ENCODE measurements at places on chromosomes 1 and 21.

DNA sequence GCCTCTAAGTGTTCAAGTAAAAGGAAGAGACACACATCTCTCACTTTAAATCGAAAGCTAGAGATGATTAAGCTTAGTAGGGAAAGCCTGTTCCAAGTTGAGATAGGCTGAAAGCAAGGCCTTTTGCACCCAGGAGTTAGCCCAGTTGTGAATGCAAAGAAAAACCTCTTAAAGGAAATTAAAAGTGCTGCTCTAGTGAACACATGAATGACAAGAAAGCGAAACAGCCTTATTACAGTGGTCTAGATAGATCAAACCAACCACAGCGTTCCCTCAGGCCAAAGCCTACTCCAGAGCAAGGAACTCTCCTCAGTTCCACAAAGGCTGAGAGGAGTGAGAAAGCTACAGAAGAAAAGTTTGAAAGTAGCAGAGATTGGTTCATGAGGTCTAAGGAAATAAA is 14.9 kb downstream of the TCP10L start:
- no peak for DNase-seq

- no peak for DNase-seq
These were observed 223.1 kb downstream of the RPS6KC1 start for GRCh38 chr1:213274140-213274539.

- peak; percentile 19 for DNase-seq
These were observed 56.2 kb downstream of the PEX14 start for GRCh38 chr1:10530756-10531495.

DNA sequence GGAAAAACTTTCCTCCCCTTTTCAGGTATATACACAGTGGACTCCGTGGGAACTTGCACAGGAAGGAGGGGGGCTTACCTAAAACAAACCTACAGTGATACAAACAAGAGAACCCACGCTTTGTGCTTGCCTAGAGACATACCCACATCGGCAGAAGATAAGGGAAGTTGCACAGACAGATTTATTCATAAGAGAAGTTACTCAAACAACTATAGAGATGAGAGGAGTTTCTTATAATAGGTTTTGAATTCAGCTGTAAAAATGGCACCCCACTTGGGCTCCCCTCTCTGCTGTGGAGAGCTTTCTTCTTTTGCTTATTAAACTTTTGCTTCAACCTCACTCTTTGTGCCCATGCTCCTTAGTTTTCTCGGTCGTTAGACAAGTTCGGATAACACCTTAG is 1.8 kb upstream of the DUSP12 start:
- DNase-seq = no peak

- peak; percentile 81 for DNase-seq
These were observed 470 bp downstream of the RPRD2 start for GRCh38 chr1:150364231-150365003.

- no peak for DNase-seq
These were observed 4.4 kb upstream of the PALMD start for GRCh38 chr1:99641558-99641957.

- no peak for DNase-seq
These were observed 62.9 kb downstream of the ZSCAN20 start for GRCh38 chr1:33535334-33535733.

GRCh38 chr1:84737590-84737989 is 47.3 kb upstream of the SSX2IP start:
- DNase-seq = no peak

DNA sequence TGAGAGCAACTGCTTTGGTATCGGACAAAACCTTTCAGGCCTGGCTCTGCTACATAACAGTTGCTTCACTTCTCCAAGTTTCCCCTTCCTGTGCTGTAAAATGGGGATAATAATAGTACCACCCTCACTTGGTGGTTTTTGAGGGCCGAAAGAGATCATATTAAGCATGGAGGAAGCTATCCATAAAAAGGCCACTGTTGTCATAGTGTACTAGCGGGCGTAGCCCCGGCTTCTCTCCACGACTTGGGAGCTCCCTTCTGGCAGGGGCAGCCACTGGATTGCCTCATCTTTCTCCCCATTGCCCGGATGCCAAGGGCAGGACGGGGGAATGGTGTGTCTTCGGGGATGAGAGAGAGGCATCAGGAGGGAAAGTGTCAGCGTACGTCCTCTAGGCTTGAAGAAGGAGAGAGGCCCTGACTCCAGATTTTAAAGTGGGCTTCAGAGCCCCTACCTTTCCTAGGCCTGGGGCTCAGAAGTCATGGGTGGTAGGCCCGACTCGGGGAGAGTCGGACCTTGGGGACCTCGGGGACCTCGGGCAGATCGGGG is 548 bp upstream of the MFSD2A start:
- no peak for DNase-seq

GRCh38 chr1:43382027-43382779 is 7.4 kb downstream of the MED8 start:
- DNase-seq = no peak

DNA sequence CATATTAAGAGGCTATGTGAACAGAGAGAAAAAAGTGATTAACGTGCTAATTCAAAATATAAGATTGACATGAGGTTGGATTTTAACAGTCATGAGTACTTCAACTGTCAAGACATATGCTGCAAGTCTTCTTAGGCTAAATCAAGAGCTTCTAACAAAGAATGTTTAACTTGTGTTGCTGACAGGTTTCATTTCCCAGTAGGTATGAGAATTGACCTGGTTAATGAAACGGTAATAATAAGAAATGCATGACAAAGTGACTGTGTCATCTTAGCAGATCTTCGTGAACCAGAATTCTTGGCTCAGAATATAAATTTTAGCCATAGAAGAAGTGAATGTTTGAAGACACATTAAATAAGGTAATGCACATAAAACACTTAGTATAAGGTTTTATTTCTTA is 132.6 kb upstream of the PTGFR start:
- no peak for DNase-seq

Measured in mammary epithelial cell (primary cell).